ENCODE measurements at places on chromosomes 6 and 20.

DNA sequence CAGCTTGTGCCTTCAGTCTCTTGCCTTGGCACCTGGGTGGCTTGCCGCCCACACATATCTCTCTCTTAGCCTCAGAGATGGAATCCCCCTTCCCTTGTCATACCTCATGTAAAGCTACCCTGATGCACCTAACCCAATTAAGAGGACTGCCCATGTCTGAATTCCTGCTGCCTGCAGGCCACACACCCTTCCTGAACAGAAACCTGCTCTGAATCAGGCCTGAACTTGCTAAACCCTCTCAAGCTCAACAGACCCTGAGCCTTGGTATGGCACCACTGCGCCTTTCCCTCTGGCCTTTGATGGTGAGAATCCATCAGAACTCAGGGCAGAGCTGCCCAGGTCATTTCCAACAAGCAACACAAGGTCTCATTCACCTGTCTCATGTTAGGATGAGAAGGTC is 5.2 kb downstream of the RAET1G start:
- no peak for DNase-seq
- H3K4me1 ChIP-seq, result peaks cover 6% of the 10 kb centered on the region
- H3K27ac ChIP-seq, result no peak overlapping the region

GRCh38 chr6:16241321-16241689 is 2.9 kb downstream of the GMPR start:
- no peak overlapping the region for H3K4me3 ChIP-seq
- H3K4me1 ChIP-seq, result peaks cover 17% of the 10 kb centered on the region
- no peaks in the 10 kb centered on the region for H3K36me3 ChIP-seq

GRCh38 chr6:44073612-44074438 is 53.4 kb downstream of the MRPL14 start:
- H3K4me1 ChIP-seq, result peaks cover 12% of the 10 kb centered on the region
- H3K36me3 ChIP-seq, result no peaks in the 10 kb centered on the region
- H3K27ac ChIP-seq, result no peak overlapping the region
- peak overlapping the region; percentile 98 for H3K4me3 ChIP-seq
- H3K27me3 ChIP-seq, result peaks cover 11% of the 10 kb centered on the region
- DNase-seq, result no peak

GRCh38 chr20:16641511-16642023 is 68.3 kb upstream of the KIF16B start:
- no peak for DNase-seq
- H3K27me3 ChIP-seq, result peaks cover 3% of the 10 kb centered on the region
- no peaks in the 10 kb centered on the region for H3K4me1 ChIP-seq
- no peaks in the 10 kb centered on the region for H3K36me3 ChIP-seq
- no peak overlapping the region for H3K4me3 ChIP-seq

DNA sequence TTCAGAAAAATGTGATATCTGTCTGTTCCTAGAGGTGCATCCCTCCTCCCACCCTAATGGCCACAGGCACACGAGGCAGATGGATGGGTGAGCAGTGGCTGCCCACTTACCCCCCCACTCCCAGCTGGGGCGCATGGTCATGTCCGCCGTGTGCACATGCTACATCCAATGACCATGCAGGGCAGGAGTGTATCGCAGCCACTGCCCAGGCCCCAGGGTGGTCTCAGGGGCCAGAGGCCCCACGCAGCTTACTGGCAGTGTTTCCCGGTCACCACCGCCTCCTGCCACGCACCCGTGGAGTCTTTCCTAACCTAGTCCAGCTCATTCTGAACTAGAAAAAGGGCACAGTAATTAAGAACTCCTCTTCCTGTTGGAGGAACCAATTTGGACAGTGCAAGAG is 11.7 kb upstream of the HTR1B start:
- no peak for DNase-seq
- H3K27ac ChIP-seq, result no peak overlapping the region
- H3K4me1 ChIP-seq, result peaks cover 8% of the 10 kb centered on the region
- H3K27me3 ChIP-seq, result peaks cover 2% of the 10 kb centered on the region
- H3K4me3 ChIP-seq, result no peak overlapping the region

DNA sequence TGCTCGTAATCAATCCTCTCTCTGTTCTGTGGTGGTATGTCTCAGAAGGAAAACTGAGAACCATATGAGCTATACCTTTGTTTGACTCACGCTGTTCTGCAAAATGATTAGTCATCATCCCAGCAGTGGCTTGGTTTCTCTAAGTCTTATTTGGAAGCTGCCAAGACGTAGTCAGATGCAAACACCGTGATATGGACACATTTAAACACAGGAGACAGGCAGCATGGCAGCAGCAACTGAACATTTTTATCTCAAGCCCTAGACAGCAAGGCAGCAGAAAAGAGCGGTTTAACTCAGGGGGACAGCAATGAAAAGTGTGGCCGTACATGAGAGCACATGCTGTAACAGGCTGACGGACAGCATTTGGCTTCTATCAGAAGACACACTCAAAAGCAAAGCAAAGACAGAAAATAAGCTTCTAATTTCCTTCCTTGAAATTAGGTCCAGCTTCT is 1295.1 kb downstream of the EPHA7 start:
- no peaks in the 10 kb centered on the region for H3K27me3 ChIP-seq
- H3K27ac ChIP-seq, result no peak overlapping the region
- H3K4me1 ChIP-seq, result no peaks in the 10 kb centered on the region
- H3K4me3 ChIP-seq, result no peak overlapping the region
- no peak for DNase-seq
- H3K36me3 ChIP-seq, result no peaks in the 10 kb centered on the region

- peaks cover 8% of the 10 kb centered on the region for H3K36me3 ChIP-seq
- DNase-seq, result no peak
- H3K4me1 ChIP-seq, result peaks cover 36% of the 10 kb centered on the region
These were observed 9.0 kb downstream of the EXOC2 start for GRCh38 chr6:683742-684440.

- H3K36me3 ChIP-seq, result no peaks in the 10 kb centered on the region
- H3K27me3 ChIP-seq, result no peaks in the 10 kb centered on the region
- DNase-seq, result no peak
- H3K4me3 ChIP-seq, result no peak overlapping the region
- no peak overlapping the region for H3K27ac ChIP-seq
- H3K4me1 ChIP-seq, result peaks cover 28% of the 10 kb centered on the region
These were observed 2.6 kb downstream of the PYGB start for GRCh38 chr20:25250508-25250907.

DNA sequence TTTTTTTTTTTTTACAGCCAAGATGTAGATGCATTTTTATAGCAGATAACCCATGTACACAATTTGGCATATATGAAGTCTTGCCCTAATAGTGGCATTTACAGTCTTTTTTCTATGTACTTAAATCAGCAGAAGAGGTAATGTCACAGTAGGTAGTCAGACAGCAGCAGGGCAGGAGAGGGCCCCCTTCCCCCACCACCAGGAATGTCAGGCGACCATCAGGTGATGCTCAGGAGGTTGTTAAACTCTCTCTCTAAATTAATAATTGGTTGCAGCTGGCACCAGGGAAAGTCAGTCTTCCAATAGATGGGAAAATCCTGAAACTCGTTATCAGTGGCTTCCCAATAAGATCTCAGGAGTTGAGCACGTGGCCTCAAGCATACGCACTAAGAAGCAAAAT is 188.0 kb upstream of the ADGRB3 start:
- no peaks in the 10 kb centered on the region for H3K27me3 ChIP-seq
- H3K36me3 ChIP-seq, result no peaks in the 10 kb centered on the region
- H3K4me3 ChIP-seq, result no peak overlapping the region
- no peak for DNase-seq
- H3K27ac ChIP-seq, result no peak overlapping the region
- H3K4me1 ChIP-seq, result no peaks in the 10 kb centered on the region

- DNase-seq, result no peak
- peaks cover 1% of the 10 kb centered on the region for H3K36me3 ChIP-seq
- H3K27ac ChIP-seq, result no peak overlapping the region
- peaks cover 7% of the 10 kb centered on the region for H3K4me1 ChIP-seq
- H3K4me3 ChIP-seq, result no peak overlapping the region
These were observed 197.7 kb upstream of the PREP start for GRCh38 chr6:105600336-105601260.

DNA sequence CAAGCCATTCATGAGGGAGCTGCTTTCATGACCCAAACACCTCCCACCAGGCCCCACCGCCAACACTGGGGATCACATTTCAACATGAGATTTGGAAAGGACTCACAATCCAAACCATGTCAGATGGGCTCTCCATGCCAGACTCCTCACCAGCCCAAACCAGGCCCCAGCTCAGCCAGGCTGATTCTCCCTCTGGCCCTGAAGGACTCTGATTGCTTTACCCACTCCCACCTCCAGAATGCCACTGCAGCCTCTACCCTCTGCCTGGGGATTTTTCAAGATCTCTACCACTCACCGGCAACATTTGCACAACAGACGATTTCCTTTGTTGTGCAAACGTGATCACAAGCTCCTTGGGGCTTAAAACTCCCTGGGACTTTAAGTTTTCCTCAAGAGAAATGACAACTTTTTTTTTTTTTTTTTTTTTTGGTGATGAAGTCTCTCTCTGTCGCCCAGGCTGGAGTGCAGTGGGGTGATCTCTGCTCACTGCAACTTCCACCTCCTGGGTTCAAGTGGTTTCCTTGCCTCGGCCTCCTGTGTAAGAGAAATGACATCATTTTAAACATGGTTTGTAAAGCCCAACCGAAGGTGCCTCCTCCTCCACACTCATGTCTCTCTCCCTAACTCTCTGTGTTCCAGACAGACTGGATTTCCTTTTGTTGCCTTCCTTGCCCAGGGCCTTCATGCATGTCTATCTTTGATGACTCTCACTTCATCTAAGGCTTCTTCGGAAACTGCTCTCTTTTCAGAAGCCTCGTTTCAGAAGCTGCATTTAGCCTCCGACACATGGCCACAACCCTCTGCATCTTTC is 147.0 kb downstream of the CDH26 start:
- no peaks in the 10 kb centered on the region for H3K36me3 ChIP-seq
- H3K27ac ChIP-seq, result no peak overlapping the region
- H3K4me1 ChIP-seq, result no peaks in the 10 kb centered on the region
- H3K27me3 ChIP-seq, result peaks cover 2% of the 10 kb centered on the region
- no peak overlapping the region for H3K4me3 ChIP-seq

- H3K36me3 ChIP-seq, result peaks cover 8% of the 10 kb centered on the region
- H3K4me3 ChIP-seq, result no peak overlapping the region
- DNase-seq, result no peak
- no peak overlapping the region for H3K27ac ChIP-seq
- peaks cover 20% of the 10 kb centered on the region for H3K27me3 ChIP-seq
These were observed 24.7 kb downstream of the ZSCAN31 start for GRCh38 chr6:28311139-28311823.

DNA sequence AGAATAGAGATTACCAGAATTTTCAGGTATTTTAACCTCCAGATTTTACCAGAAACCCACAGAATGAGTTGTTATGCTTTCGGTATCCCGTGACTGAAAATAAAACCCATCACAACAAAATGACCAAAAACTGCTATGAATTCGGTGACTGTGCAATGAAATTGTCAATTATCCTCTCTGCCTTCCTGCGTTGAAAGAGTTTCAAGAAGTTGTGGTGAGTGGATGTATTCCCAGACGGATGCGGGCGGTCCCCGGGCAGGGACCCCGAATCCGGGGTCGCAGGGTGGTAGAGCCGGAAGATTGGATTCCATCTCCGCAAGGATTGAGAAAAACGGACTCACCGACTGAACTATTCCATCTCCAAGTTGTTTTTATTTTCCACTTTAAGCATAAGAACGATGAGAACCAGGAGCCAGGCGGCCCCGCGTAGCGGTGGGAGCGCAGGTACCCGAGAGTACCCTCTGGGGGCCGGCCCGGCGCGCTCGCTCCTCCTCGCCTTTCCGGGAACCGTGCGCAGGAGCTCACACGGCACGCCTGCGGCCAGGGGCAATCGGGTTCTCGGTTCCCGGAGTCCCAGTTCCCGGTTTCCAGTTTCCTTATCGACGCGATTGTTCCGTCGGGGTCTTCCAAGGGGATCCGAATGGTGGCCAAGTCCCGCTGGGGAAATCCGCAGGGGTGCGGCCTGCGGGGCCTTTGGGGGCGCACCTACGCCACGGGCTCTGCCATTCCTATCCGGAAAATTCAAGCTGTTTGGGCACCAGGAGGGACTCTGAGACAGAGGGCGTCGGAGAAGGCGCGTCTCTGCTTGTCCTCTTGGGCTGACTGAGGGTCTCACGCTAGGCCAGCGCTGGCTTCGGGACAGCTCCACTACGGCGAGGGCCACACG is 104.9 kb upstream of the PRDM1 start:
- peaks cover 22% of the 10 kb centered on the region for H3K27me3 ChIP-seq
- H3K27ac ChIP-seq, result peak overlapping the region; percentile 80
- H3K4me1 ChIP-seq, result peaks cover 13% of the 10 kb centered on the region
- H3K36me3 ChIP-seq, result peaks cover 3% of the 10 kb centered on the region

DNA sequence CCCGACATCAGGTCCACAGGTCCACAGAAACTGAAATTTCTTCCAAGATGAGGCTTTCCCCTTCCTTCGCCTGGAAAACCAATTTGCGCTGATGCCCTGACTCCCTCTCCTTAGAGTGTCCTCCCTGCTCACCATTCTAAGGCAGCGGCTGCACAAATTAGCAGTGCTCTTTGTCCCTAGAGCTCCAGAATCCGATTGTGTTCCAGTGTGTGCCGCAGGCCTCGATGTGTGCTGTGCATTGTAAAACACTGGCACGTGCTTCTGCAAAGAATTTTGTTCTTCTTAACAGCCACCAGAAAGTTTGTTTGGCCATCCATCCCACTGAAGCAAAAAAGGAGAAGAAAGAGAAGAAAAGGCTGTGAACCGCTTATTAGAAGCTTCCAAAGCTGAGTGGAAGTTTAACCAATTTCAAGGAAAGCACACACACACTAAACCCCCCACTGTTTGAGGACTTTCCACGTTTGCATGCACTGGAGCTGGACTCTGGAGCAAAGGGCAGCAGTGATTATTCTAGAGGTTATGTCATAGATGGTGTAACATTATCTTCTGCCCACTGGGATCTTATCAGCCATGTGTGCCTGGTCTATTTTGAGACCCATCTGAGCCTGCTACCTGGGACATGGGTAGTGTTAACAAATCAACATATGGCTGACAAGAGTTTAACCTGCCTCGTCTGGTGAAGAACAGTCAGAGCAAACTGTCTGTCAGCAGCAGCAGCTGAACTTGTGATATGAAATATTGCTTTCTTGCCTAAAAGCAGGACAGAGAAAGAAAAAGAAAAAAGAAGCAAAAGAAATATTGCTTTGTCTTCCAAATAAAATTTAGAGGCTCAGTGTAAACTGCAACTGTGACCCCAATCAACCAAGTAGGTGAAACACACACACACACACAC is 64.9 kb upstream of the RREB1 start:
- no peak overlapping the region for H3K27ac ChIP-seq
- H3K36me3 ChIP-seq, result no peaks in the 10 kb centered on the region
- H3K4me3 ChIP-seq, result no peak overlapping the region
- DNase-seq, result no peak

- peaks cover 2% of the 10 kb centered on the region for H3K4me1 ChIP-seq
- DNase-seq, result no peak
- no peak overlapping the region for H3K4me3 ChIP-seq
- H3K27ac ChIP-seq, result no peak overlapping the region
- no peaks in the 10 kb centered on the region for H3K27me3 ChIP-seq
- no peaks in the 10 kb centered on the region for H3K36me3 ChIP-seq
These were observed 214.3 kb upstream of the MYLIP start for GRCh38 chr6:15914553-15914952.

GRCh38 chr20:10200330-10200729 is 18.3 kb upstream of the SNAP25 start:
- H3K27ac ChIP-seq, result no peak overlapping the region
- H3K36me3 ChIP-seq, result no peaks in the 10 kb centered on the region
- H3K4me1 ChIP-seq, result no peaks in the 10 kb centered on the region
- no peaks in the 10 kb centered on the region for H3K27me3 ChIP-seq

- no peak overlapping the region for H3K4me3 ChIP-seq
- H3K27ac ChIP-seq, result peak overlapping the region; percentile 26
- H3K36me3 ChIP-seq, result peaks cover 16% of the 10 kb centered on the region
- no peaks in the 10 kb centered on the region for H3K27me3 ChIP-seq
- no peak for DNase-seq
These were observed 53.3 kb downstream of the TRAM2 start for GRCh38 chr6:52523378-52524142.

- no peak overlapping the region for H3K27ac ChIP-seq
- H3K36me3 ChIP-seq, result peaks cover 22% of the 10 kb centered on the region
- peaks cover 4% of the 10 kb centered on the region for H3K4me1 ChIP-seq
- no peak for DNase-seq
These were observed 19.9 kb downstream of the PEDS1 start for GRCh38 chr20:50133474-50134217.
